Body of pancreas (tissue), 4 donors: ENCODE measurements at places on chromosomes 5 and 9.

GRCh38 chr9:97846347-97846746 lies 6.7 kb upstream of the FOXE1 start:
- no peaks in the 10 kb centered on the region for H3K36me3 ChIP-seq
- H3K27ac ChIP-seq: no peak overlapping the region
- peaks cover 15% of the 10 kb centered on the region for H3K4me1 ChIP-seq
- DNase-seq: no peak

DNA sequence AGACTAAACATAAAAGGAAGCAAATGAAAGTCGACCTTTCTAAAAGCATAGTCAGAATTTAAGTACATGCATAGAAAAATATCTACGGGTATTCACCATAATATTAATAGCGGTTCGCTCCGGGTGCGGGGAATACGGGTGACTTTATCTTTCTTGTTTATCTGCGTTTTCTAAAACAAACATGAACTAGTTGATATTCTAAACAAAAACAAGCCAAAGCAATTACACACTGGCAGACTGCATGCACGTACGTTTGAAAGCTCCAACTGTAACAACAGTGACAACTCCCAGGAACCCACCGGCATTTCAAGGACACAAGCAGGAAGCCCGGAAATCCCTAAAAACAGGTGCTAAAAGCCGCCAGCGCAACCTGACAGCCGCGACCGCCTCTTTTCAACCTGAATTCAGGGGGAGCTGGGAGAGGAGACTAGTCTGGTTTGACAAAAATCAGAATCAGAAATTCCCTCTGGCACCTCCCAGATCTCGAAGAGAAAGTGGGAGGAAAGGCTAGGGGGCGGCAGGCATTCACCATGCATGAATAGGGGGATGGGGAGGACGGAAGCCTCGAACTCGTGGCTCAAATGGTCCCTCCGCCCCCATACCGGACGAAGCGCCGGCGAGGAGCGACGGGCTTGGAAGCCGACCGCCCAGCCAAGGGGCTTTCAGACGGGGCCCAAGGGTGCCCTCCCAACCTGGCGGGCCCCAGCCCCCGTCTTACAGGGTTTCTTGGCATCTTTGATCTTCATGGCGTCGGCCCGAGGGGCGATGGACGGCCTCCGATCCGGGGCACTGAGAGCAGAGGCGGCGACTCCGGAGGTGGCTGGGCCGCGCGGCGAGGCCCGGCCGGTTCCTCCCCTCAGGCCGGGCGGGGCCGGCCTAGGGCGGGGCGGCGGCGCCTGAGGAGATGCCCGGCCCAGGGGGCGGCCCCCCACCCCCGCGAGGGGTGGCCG lies at the start of gene PANK3:
Gene PANK3 (minus strand): TSS at position 831 of the 950 bp plus-strand sequence. CDS start 85 bp downstream, at position 746.
- peaks cover 41% of the 10 kb centered on the region for H3K4me1 ChIP-seq
- H3K36me3 ChIP-seq: no peaks in the 10 kb centered on the region
- H3K27me3 ChIP-seq: no peaks in the 10 kb centered on the region
- H3K27ac ChIP-seq: peak within 1 kb of the TSS; percentile 88
- no peak for DNase-seq

GRCh38 chr5:135156337-135156714 lies 122.3 kb upstream of the PITX1 start:
- H3K4me1 ChIP-seq: no peaks in the 10 kb centered on the region
- H3K27me3 ChIP-seq: no peaks in the 10 kb centered on the region
- no peaks in the 10 kb centered on the region for H3K36me3 ChIP-seq
- H3K27ac ChIP-seq: no peak overlapping the region
- DNase-seq: no peak
- H3K4me3 ChIP-seq: no peak overlapping the region

DNA sequence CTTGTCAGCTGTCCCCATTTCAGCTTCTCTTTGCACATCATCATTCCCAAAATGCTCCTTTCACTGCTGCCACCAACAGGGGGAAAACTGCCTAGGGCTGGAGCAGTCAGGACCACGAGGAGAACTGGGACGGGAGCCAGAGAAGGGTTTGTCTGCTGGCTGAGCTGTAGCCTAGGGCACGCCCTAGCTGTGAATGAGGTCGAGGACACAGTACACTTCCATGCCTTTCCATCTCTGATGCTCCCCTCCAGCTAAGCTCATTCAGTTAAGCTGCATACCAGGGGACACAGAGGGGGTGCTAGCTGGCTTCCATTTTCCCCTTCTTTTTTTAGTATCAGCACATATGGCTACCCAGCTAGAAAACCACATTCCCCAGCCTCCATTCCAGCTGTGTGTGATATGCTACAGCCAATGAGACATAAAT lies 64.7 kb downstream of the STK10 start:
- no peak for DNase-seq
- no peaks in the 10 kb centered on the region for H3K27me3 ChIP-seq
- H3K36me3 ChIP-seq: no peaks in the 10 kb centered on the region
- H3K4me1 ChIP-seq: no peaks in the 10 kb centered on the region
- H3K27ac ChIP-seq: no peak overlapping the region
- H3K4me3 ChIP-seq: no peak overlapping the region

DNA sequence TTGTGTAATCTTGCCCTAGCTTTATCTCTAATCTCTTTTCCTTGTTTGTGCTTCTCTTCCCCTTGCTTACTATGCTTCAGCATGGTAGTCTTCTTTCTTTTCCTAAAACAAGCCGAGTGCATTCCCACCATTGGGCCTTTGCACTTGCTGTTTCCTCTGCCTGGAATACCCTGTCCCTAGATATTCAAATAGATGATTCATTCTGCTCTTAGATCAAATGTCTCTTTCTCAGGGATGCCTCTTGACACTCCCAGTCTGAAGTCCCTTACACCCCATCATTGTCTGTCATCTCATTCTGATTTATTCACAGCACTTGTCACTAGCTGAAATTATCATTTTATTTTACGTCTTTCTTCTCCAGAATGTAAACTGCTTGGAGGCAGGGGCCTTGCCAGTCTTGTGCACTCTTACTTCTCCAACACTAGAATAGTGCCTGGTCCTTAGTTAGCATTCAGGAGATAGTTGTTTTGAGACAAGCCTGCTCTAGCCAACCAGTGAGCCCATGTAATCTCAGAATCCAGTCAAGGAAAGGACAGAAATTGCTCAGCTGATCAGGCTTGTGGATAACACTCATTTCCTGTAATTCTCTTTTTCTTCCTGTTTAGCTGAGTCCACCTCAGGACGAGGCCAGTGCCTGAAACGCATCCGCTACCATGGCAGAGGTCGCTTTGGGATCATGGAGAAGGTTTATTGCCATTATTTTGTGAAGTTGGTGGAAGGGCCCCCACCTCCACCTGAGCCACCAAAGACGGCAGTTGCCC lies 25.4 kb downstream of the MRPL22 start:
- no peak overlapping the region for H3K27ac ChIP-seq
- H3K4me1 ChIP-seq: no peaks in the 10 kb centered on the region
- H3K4me3 ChIP-seq: no peak overlapping the region

DNA sequence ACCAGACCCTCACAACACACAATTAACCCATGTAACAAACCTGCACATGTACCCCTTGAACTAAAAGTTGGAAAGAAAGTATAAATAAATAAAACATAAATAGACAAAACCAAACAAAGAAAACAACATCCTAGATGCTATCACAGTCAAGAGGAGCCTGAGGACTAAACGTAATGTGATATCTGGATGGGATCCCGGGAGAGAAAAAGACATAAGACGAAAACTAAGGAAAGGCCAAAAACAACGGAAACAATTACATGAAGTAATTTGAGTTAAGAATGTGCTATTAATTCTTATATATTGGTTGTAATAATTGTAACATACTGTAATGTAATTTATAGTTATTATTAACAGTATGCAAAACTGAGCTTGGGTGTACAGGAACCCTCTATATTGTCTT lies 793.9 kb downstream of the SEMA5A start:
- no peaks in the 10 kb centered on the region for H3K4me1 ChIP-seq
- DNase-seq: no peak
- no peak overlapping the region for H3K27ac ChIP-seq
- H3K36me3 ChIP-seq: no peaks in the 10 kb centered on the region
